ENCODE measurements at places on chromosomes 4 and X.

- DNase-seq = no peak
These were observed 1814.9 kb downstream of the STIM2 start for GRCh38 chr4:28675582-28675981.

DNA sequence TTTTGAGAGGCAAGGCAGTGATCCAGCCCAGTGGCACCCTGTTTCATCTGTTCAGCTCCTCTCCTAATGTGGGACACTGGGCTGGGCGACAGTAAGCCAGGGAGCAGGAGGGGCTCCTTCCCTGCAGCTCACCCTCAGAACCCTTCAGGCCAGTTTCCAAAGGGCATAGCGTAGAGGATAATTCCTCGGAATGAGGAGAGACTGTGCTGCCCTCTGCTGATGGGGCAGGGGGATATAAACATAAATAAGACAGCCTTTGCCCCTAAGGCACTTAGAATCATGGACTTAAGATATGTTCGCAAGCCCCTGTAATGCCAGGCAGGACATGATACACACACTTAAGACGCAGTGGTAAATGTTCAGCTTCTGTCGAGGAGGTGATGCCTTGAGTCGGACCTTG is 27.9 kb upstream of the ZNF185 start:
- DNase-seq = no peak

DNA sequence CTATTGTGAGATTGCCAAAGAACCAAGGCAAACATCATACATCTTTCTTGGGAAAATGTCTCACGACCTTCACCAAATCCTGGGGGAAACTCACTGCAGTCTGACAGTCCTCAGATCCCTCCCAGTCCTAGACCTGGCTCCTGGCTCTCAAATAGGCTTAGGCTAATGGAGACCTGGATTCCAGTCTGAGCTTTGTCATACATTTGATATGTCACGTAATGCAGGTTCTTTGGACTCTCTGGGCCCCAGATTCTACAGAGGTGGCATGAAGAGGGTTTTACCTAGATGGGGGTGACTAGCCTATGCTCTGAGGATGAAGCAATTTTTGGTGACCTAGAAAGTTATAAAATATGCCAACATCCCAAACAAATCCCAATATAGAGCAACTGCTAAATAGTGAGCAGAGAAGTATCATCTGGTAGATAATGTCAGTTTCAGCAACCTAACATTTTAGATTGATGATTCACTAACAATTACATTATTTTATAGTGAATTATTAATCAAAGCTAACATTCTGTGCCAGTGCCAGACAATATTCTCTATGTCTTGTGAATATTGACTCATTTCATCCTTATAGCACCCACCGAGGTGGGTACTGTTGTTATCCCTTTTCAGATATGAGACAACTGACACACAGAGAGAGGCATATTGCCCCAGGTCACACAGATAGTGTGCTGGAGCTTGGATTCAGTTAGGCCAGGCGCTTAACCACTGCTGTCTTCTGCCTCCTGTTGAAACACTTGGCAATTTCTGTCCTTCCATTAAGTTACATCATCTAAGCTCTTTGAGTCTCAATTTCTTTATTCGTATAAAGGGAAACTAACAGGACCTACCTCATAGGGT is 195.4 kb upstream of the MAMLD1 start:
- DNase-seq = no peak

DNA sequence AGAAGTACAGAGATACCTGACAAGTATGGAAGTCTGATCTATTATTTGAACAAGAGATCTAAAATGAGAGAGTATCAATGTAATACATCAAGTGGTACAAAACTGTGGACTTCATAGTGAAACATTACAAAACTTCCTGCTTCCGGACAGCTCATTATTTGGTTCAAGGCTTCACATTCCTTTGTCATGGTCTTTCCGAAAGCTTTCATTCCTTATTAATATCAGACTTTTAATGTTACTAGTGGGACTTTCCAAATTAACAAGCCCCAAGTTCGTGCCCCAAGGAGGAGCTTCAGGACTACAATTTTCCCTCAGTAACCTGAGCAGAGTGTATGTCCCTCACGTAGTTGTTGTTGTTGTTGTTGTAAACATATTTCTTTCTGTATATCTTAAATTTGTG is 1.2 kb downstream of the CHIC2 start:
- no peak for DNase-seq

GRCh38 chrX:3651277-3651676 is 62.2 kb downstream of the PRKX start:
- no peak for DNase-seq

GRCh38 chr4:118972167-118972566 is 83.5 kb downstream of the SYNPO2 start:
- DNase-seq = no peak

Data from AG09309 (cell line).